ENCODE measurements at places on chromosomes 12 and 14.

GRCh38 chr12:113912760-113913329, 53.3 kb downstream of the RBM19 start:
- DNase-seq, result peak; percentile 88

GRCh38 chr12:62258941-62259630, 1.1 kb upstream of the USP15 start:
- DNase-seq, result no peak

- peak; percentile 88 for DNase-seq
Measured at GRCh38 chr12:56079723-56080555, at the start of gene ERBB3. Gene ERBB3, plus strand, starts transcription at chr12:56080165. Its CDS starts 136 bp downstream, at chr12:56080301.

- DNase-seq, result no peak
Measured at GRCh38 chr12:41636653-41637052, 448.5 kb downstream of the PDZRN4 start.

GRCh38 chr12:57181561-57182155, 34.2 kb upstream of the LRP1-AS start:
- no peak for DNase-seq

- no peak for DNase-seq
Measured at GRCh38 chr12:115626210-115626609, 651.3 kb downstream of the MED13L start.

DNA sequence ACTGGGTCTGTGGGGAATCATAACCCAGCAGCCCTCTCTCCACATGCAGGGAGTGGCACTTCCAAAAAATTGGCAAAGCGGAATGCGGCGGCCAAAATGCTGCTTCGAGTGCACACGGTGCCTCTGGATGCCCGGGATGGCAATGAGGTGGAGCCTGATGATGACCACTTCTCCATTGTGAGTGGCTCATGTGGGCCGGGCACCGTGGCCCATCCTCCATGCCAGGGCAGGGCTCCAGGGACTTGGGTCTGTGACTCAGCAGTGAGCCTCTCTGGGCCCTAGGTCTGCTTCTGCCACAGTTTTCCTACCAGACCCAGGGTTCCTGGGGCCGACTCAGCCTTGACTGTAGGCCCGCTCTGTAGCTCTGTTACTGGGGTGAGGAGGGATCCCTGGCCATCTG, 2.2 kb downstream of the NPFF start:
- DNase-seq, result peak; percentile 54

DNA sequence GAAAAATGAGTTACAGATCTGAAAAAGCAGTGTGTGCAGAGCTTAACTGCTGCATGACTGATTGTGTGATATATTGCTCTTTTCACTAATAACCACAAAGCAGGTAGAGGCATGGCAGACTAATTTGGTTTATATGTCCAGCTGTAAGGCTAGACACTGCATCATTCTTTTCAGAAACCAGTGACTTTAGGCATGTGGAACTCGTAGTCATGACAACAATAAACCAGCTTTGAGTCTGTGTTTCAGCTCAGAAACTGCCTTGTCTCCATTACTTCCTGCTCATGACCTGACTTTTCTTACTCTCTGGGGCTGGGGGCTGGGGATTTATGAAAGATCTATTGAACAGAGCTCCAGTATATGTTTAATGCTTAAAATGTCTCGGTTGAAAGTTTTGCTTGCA, 146.8 kb upstream of the LRIG3 start:
- DNase-seq, result peak; percentile 85

DNA sequence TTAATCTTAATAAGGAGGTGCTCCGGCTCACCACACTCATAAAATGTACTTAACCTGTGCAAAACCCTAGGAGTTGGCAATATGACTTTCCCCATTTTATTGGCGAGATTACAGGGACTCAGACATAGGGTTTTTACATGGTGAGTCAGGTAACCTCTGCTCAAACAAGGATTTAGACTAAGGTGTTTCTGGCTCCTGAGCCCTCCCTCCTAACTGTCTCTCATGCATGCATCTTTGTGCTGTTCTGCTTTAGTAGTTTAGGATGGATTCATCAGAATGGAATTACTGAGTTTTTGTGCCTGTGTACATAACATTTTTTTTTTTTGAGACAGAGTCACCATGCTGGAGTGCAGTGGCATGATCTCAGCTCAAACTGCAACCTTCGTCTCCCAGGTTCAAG, 993.3 kb upstream of the TMEM132C start:
- no peak for DNase-seq

DNA sequence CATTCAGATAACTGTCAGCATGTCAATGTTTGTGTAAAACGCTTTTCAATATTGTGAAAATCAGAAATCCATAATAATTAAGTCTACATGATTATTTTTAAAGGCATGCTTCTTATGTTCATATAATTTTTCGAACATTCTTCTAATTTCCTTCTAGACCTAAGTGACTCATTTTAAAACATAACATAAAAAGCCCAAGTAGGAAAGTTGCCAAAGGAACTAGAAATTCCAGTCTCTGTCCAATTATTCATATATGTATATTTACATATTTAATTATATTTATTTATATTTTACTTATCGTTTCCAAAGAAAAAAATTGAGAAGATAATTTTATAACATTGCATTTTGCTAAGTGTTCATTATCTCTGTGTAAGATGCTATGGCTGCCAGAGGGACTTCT, 110.4 kb downstream of the TMTC1 start:
- DNase-seq, result no peak

GRCh38 chr14:90518941-90519256, 122.1 kb downstream of the CALM1 start:
- DNase-seq, result no peak

- DNase-seq, result no peak
Measured at GRCh38 chr12:70236990-70237389, 6.2 kb upstream of the CNOT2 start.

DNA sequence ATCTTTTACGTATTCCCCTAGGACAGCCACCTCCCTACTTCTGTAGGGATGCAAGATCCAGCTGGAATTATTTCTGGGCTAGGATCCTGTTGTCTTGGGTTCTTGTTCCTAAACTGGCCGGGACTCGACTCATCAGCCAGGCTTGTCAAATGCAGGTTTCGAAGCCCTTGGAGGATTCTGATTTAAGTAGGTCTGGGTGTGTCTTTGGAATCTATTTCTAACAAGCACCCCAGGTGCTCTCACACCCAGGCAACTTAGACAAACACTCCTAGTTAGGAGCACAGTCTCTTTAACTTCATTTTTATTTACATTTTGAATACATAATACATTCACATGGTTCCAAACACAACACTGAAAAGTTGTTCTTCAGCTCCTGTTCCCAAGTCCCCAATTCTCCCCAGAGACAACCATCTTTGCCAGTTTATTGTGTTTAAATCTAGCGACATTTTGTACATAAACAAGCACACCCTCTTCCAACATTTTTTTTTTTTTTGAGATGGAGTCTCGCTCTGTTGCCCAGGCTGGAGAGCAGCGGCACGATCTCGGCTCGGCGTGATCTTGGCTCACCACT, 20.9 kb downstream of the MORN3 start:
- DNase-seq, result no peak

GRCh38 chr12:28242496-28243309, 52.4 kb downstream of the CCDC91 start:
- DNase-seq, result no peak

DNA sequence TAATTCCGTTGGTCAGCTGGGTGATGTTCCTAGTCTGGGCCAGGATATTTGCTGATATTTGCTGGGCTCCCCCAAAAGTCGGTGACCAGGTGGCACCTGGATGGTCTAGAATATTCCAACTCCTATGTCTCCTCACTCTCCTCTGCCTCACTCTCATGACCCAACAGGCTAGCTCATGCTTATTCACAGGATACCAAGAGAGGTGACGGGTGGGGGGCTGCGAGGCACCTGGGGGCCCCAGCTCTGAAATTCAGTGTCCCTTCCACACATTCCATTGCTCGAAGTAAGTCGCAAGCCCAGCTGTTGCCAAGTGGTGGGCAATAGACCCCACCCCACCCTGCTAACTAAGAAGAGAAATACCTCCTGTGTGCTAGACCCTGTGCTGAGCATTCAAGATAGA, 67.7 kb downstream of the C14orf132 start:
- DNase-seq, result no peak
